ENCODE measurements at places on chromosomes 3 and 15.

GRCh38 chr3:14452740-14453710, 50.6 kb downstream of the SLC6A6 start:
- DNase-seq, result peak; percentile 43

DNA sequence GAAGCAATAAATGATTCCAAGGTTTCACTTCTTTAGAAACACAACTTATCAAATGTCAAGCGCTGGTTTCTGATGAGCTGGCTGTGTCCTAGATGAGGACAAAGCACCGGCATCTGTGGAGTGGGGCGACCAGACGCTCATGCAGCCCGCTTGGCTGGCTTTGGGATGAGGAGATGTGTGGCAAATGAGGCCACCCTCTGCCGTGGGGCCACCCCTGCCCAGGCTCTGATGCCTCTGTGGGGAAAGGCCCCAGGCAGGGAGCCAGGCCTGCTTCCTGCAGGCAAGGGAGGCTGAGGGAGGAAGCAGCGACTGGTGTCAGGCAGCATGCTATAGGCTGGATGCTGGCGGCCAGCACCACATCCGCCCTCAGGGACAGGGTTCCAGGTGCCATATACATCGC, 102.9 kb downstream of the HERC2 start:
- DNase-seq, result no peak

DNA sequence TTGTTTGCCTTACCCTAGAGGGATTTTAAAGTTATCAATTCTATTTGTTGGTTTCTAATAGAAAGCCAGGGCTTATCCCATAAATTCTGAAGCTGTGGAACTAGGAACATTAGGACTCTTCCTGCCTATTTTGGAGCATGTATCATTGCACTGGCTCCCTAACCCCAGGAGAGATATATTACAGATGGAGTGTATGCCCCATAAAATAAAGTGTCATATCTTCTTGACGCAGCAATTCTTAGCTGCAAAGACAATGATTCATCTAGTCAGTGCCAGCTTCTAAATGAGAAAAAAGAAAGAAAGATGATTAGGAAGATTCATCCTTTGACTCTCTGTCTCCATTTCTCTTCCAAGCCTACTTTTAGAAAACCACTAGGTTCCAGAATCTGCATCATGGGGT, 74.8 kb upstream of the MAGI1 start:
- DNase-seq, result no peak

DNA sequence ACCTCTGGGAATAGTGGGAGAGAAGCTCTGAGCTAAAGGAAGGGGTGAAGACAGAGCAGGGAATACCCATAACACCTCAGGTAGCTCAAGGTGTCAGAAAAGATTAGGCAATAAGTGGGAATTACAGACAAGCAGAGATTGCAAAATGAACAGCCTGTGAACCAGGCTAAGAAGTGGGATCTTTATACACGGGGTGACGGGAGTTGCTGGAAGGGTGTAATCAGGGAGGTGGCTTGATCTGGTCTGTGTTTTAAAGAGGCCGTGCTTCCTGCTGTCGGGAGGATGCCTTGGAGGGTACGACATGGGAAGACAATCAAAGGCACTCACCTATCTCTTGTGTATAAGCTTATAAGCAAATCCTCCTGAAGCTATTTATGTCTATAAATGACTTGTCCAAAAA, 216.3 kb downstream of the CLSTN2 start:
- no peak for DNase-seq

- no peak for DNase-seq
Observed at GRCh38 chr3:140754936-140755335, 77.1 kb downstream of the TRIM42 start.

DNA sequence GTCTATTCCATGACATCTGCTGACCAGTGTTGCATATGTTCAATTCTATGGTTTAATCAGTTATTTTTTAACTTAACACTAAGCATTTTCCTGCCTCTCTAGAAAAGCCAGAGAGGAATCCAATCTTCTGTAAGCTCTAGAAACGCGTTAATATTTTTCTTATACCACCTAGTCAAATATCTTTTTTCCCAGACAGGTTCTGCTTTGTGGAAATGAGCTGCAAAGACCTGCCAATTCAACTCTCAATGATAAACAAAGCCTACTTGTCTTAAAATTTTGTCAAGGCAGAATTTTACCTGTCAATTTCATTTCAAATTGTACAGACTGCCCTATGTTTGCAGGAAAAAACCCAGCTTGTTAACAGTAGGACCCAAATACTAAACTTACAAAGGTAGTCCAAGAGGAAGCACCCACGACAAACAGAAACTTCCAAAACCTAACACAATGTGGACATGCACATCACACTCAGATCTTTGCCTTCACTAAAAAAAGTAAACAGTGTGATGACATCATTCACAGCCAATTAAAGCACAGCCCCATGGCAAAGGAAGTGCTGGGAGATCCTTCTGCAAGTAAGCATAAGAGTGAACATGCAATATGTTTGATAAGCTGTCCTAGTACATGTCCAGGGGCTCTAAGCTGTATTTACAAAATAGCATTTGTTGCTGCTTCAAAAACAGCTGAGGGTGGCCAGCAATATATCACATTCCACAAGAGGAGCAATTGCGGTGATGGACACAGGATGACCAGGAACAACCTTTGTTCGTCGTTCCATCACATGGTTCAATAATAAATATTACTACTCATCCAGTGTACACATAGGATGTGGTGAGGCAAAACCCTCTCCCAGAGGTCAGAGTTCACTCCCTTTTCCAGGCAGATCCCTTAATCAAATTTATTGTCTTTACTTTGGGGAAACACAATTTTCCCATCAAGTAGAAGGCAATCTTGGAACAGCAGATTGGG, 139.4 kb upstream of the TSC22D2 start:
- no peak for DNase-seq

DNA sequence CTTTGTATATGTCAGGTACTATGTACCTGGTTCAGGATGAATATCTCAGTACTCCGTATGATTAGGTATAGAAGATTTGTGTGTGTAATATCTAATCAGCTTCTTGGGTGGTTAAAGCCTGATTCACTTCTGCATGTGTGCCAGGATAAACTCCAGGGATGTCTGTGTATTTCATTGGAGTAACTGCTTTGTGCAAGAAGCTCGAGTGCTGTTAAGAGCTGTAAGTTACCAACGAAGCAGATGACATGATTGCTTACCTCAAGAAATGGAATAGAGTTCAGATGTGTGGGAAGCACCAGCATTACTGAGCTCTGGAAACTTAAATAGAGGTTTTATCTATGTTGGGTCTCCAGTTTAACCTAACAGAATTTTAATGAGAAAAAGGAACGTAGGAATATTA, 23.7 kb downstream of the FAM98B start:
- no peak for DNase-seq

DNA sequence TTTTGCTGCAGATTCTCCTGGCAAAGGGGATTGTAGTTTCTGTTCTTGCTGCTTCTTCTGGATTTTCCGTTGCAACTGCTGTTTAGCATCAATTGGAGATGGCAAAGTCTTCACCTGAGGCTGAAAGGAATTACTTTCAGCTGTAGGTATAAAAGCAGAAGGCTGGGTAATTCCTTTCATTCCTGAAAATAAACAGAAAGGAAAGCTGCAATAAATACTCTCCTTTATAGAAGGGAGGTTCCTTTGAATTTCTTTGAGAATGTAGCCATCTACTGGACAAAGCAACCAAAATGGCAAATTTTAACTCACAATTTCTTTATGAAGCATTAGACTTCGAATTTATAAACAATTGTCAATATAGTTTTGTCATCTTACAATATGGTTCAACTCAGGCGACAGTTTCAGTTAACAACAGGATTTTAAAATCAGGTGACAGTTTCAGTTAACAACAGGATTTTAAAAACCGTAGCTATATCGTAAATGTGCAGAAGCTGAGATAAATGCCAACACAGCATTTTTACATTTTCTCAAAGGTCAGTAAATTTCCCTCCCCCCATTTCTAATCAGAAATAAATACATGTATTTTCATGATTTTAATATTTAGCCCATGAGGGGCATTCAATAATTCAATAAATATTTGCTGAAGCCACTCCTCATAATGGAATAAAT, 104.9 kb upstream of the NEDD4 start:
- DNase-seq, result no peak

DNA sequence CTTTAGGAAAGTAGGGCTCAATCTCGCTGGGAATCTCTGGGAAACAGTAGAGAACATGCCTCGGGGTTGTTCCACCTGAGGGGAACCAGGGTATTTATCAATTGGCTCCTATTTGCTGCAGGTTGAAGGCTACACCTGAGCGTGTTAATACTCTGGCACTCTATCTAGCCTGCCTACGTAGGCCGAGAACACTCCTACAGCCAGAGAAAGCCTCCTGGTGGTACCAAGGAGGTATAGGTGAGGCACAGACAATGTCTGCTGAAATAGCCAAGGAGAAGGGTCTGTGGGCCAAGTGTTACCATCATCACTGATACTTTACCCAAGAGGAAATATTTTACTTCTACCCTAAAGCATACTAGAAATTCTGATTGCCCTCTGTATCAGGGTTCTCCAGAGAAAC, 341.0 kb upstream of the UBE2E2 start:
- DNase-seq, result peak; percentile 23

DNA sequence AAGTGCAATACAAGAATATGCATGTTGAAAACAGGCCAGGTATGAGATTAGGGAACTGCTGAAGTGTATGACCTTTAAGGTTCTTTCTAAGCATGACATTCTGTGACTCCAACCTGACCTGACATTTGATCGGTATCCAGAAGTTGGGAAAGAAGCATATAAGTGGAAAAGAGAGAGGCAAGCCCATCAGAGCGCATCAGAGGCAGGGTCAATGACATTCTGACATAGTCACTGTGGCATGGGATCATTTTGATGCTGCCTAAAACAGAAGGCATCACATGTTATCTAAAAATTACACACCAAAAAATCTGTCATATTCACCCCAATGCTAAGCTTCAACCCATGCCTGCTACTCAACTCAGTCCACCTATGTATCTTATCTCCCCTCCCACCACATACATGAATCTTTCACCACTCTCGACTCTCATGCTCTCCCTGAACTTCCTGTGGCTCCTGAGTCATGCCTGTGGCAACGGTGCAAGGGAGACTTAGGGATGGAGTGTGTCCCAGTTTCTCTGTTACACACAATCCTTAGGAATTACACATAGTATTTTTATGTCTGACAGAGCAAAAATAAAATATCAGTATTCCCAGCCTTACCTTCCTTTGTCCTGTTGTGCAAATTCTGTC, 20.5 kb upstream of the LRRN1 start:
- no peak for DNase-seq

DNA sequence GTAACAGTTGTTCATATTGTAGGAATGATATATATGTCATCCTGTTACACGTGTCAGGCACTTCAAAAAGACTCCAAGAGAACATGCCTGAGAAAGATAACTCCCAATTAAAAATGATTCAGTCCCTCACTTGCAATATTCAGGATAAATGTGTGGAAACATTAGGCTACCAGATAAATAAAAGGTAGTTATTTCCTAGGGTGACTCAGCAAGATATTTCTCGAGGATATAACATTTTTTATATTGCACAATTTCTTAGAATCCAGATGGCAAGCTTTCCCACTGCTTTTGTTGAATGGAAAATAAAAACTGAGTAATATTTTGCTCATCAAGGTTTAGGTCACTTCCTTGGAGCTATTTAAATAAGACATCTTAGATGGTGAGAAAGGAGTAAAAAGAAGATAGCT, 181.4 kb downstream of the GAP43 start:
- no peak for DNase-seq

GRCh38 chr15:58931987-58932588, 1.4 kb downstream of the SLTM start:
- DNase-seq, result no peak

DNA sequence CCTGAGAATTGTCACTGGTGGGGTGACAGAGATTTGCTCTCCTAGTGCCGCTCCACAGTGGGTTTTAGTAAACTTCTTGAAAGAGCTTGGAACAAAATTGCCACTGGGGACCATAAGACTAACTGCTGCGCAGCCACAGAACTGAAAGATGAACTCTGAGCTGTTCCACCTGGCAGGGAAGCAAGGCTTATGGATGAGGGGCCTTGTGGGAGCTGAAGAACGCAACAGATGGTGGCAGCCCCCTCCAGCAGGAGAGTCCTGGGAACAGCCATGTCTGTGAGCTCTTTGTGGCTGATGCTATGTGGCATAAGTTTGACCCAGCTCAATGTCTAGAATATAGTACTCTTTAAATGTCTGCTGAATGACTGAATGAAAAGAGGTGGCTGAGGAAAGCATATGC, 66.8 kb upstream of the C2CD4B start:
- DNase-seq, result no peak

- DNase-seq, result no peak
Observed at GRCh38 chr3:117219296-117219695, 509.7 kb downstream of the TUSC7 start.

DNA sequence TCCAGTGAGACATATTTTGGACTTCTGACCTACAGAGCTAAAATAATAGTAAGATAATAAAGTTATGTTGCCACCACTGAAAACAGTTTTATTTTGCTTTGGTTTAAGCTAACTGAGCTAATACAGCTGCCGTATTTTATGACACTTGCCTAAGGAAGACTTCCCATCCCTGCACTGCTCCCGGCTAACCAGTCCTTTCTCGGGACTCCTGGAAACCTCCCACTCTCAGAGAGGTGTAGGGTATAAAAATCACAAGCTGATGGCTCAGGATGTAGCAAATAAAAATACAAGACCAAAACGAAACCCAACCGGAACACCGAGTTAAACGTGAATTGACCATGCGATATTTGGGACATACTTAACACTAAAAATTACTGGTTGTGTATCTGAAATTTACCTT, 448 bp upstream of the KBTBD12 start:
- no peak for DNase-seq

DNA sequence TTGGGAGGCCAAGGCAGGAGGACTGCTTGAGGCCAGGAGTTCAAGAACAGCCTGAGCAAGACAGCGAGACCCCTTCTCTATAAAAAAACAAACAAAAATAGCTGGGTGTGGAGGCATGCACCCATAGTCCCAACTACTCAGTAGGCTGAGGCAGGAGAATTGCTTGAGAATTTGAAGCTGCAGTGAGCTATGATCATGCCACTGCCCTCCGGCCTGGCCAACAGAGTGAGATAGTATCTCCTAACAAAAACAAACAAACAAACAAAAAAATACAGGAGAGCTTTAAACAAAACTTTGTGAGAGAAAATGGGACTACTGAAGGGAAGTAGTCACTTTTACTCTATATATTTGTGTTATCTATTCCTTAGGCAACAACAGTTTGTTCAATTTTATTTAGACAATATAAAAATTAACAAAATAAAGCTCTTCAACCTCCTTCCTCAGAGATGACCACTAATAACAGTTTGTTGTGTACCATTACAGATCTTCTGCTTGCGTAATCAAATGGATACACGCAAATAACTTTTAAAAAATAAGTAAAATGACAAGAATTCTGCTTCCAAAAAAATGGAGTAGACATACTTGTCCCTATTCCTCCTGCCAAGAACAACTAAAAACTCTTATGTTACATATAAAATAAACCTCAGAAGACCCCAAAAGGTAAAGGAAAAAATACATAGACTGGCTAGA, 17.4 kb downstream of the PHC3 start:
- DNase-seq, result no peak

- DNase-seq, result no peak
Observed at GRCh38 chr3:133136114-133137041, 98.2 kb downstream of the TMEM108 start.

- no peak for DNase-seq
Observed at GRCh38 chr3:23650371-23651140, 155.2 kb upstream of the UBE2E1 start.

- no peak for DNase-seq
Observed at GRCh38 chr15:23073890-23074646, 34.7 kb upstream of the TUBGCP5 start.

Measured in iPS-NIHi11 (cell line).